ENCODE measurements at places on chromosomes 5 and 9.

GRCh38 chr5:67805666-67806348, 409.7 kb upstream of the PIK3R1 start:
- no peak for DNase-seq

GRCh38 chr9:133569121-133569785, 34.7 kb downstream of the ADAMTSL2 start:
- no peak for DNase-seq

GRCh38 chr5:78005021-78005785, 229.1 kb upstream of the TBCA start:
- no peak for DNase-seq

GRCh38 chr9:7622481-7622880, 177.1 kb downstream of the DMAC1 start:
- DNase-seq: no peak

DNA sequence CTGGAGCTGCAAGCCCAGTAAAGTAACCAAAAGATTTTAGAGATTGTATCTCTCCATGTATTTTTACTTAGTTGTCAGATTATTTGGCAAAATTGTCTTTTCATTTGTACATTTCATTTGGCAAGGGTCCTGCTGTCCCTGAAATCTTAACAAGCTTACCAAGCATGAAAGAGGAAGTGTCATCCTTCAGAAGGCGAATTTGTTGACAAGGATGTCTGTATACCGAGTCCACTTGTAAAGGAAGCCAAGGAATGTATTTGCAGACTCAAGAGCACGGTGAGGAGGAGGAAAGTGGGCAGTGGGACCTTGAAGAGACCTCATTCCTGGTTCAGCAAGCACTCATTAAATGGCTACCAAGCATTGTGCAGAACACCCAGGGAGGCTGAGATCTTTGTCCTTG, 7.5 kb upstream of the OTULINL start:
- no peak for DNase-seq

DNA sequence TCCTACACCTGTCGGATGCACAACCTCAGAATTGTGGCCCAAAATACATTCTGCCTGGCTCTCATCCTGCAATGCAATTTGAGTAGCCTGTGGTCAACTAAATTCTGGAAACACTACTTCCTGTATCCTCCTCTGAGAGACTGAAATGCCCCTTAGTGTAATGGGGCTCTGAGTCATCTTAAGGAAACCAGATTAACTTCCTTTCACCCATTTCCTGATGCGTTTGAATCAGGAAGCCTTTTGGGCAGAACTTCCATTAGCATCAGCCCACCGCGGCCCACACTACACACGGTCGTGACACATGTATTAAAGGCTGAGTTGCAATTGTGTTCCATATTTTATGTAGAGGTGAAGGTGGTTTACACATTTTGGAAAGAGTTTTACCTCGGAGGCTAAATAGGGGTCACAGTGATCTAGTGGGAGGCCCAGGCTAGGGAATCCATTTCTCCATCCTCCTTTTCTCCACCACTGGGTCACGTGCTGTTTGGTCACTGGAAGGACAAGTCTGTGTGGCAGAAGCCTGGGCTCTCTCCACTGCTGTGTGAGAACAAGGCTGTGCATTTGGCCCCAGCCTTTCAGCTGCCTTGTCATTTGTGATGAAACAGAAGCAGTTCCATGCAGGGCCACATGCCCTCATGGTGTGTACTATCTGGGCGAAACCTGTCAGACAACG, 55.9 kb downstream of the DAP start:
- DNase-seq: peak; percentile 35

DNA sequence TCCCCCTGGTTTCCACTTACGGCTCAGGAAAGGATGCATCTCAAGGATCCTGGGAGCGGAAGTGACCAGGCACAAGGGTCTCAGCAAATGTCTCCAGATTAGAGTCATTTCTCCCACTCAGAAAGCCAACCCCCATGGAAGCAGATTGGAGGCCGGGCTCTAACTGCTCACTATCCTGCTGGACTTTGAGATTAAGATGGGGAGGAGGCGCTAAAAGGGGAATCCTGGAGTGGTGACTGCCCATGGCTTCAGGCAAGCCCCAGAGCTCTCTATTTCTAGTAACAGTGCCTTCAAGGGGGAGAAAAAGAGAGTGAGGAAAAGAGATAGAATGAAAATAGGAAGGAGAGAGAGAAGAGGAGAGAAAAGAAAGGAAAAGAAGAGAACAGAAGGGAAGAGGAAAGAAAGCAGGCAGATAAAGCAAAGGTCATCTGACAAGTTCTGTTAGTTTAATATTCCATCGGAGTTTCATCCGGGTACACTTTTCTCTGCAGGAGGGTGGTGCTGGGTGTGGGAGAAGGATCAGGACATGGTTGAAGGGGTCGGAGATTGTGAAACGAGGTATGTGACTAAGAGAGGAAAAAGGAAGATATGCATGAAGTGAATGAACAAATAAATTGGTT, at the start of gene AGXT2:
AGXT2 (minus strand) TSS at position 165 of the 620 bp plus-strand sequence; CDS start at position 108, 57 bp downstream.
- DNase-seq: no peak

- no peak for DNase-seq
These were observed 84.8 kb downstream of the GTF3C4 start for GRCh38 chr9:132755096-132755495.

DNA sequence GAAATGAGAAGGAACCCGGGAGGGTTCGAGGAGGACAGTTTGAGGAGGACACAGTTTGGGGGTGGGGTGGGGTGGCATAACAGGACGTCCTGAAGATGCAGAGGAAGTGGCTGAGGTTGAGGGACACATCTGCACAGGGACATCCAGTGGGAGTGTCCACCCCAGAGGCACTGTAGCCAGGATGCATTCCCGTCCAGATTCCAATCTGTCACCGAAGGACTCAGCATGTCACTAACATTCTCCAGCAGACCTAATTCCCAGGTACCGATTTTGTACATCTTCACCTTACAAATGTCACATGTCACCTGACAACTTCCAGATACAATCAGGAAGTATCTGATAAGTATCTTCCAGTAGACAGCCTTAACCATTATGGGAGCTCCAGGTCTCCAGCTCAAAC, 42.6 kb downstream of the EPB41L4B start:
- DNase-seq: no peak

GRCh38 chr9:98859941-98860340, 52.5 kb downstream of the GALNT12 start:
- no peak for DNase-seq

GRCh38 chr5:149418910-149419531, 39.9 kb upstream of the IL17B start:
- no peak for DNase-seq

DNA sequence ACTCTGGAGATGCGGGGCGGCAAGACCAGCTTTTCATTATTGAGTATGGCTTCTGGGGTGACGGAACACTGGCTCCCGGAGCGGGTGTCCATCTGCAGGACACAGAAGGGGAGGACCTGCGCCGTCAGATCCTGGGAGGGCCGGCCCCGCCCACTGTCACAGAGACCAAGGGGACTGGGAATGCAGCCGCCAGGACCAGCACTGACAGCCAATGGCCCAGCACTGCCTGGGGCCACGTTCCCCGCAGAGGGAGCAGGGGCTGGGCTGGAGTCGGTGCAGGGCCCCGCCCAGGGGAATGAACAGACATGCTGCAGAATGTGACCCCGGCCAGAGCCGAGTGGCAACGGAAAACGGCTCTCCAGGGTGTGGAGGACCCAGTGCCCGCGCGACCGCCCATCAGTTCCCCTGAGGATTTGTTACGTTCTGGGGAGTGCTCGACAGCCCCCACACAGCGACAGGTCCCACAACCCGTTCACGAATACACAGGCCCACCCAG, at the start of gene ZDHHC11:
ZDHHC11 (minus strand) TSS at position 476 of the 496 bp plus-strand sequence; CDS start at position 92, 384 bp downstream.
- DNase-seq: no peak

GRCh38 chr5:1557114-1557873, 33.5 kb upstream of the LPCAT1 start:
- DNase-seq: no peak

DNA sequence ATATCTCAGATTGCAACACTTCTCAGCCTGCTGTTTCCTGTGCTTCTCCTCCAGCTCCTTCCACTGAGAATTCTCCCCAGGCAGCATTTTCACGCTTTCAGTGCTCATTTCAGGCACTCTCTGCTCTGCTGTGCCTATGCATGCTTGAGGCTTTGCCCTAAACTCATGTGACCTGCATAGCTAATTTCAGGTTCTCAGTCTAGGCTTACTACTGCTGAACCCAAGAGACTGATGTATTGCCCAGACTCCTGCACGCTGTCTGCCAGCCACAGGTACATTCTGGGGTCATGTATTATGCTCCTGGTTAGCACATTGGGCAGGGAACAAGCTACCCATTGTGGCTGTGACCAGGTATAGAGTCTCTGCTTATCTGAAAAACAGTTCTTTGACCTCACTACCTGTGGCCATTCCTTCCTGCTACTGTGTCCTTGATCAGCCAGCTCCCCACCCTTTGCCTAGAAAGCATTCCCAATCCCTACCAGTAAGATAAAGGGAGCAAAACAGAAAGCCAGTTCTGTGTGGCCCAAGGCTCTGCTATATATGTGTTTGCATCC, 34.7 kb downstream of the PIP5K1B start:
- DNase-seq: no peak

DNA sequence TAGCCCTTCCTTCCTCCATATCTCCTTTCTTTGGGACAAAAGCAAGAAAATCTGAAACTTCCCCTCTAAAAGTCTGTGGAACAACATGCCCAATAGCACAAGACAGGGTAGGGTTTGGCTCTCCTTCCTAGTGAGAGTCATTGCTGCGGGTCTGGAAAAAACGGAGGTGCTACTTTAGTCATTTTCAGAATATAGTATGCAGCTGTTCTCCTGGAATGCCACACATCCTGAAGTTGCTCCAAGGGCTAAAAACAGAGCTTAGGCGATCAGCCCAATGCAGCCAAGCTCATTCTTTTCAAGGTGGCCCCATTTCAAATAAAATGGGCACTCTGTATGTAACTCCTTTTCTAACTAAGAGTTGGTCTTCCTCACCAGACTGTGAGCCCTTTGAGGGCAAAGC, 39.5 kb upstream of the MYOT start:
- no peak for DNase-seq

DNA sequence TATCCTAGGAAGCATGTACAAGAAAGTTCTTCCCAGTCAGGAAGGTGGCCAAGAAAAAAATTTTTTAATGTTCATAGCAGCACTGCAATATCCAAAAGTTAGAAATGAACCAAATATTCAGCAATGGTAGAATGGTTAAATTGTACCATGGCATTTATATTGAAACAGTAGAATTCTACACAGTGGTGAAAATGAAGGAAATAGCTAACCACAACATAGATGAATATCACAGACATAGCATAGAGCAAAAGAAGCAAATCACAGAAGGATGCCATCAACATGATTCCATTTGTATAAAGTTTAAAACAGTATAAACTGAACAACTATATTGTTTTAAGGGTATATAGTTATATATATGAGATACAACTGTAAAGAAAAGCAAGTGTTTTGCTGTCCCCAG, 10.7 kb upstream of the ANKDD1B start:
- no peak for DNase-seq

DNA sequence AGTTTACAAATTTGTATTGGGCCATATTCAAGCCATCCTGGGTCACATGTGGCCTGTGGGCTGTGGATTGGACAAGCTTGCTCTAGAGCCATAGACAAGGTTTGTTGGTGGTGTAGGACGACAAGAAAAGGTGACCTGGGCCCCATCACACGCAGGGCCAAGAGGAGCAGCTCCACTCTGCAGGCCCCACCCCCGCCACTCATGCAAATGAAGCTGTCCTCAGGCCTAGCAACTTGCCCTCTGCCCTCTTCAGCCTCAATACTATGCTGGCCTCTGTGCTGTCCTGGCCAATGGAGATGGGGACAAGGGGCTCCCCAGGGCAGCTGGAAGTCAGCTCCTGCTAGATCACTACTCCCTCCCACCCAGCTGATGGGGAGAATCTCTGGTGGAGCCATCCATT, 55.2 kb upstream of the TMEM252 start:
- no peak for DNase-seq

DNA sequence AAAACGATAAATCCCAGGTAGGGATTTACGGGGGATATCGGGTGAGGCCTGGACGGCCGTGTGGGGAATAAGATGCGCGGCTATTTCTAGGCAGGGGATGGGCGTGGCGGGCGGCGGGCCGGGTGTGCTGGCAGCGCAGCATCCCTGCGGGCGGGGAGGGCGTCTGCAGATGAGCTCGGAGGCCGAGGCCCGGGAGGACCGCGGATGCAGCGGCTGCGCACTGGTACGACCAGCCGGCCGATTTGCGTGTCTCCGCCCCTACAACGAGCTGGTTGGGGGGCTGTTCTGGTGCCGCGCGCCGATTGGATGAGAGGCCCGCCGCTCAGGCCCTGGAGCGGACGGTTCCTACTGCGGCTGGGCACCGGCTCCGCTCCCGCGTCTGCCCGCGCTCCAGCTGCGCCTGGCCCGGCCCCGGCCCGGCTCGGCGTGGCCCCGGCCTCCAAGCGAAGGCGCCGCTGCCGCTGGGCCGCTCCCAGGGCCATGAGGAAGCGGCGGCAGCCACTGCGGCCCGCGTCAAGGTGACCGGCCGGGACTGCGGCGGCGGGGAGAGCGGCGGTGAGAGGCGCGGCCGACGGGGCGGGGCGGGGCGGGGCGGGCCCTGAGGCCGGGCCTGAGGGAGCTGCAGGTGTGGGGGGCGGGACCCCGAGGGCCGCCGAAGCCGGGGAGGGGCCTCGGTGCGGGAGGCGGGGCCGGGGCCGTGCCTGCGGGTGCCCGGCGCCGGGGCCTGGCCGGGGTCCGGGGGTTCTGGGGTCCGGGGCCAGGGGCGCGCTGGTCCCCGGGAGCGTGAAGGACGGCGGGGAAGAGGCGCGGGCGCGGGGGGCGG, at the start of gene RALGPS1:
RALGPS1 (plus strand) TSS at position 325 of the 823 bp plus-strand sequence. CDS start 47,508 bp downstream, outside the sequence.
- DNase-seq: peak; percentile 93

GRCh38 chr5:157559301-157559700, 16.3 kb downstream of the ADAM19 start:
- no peak for DNase-seq

DNA sequence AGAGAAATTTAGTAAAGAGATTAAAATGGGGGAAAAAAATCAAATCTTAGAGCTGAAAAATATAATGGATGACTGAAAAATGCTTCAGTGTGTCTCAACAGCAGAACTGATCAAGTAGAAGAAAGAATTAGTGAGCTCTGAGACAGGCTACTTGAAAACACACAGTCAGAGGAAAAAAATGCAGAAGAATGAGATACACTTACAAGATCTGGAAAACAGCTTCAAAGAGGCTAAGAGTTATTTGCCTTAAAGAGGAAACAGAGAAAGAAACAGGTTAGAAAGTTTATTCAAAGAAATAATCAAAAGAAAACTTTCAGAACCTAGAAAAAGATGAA, 70.5 kb upstream of the OR2K2 start:
- no peak for DNase-seq

DNA sequence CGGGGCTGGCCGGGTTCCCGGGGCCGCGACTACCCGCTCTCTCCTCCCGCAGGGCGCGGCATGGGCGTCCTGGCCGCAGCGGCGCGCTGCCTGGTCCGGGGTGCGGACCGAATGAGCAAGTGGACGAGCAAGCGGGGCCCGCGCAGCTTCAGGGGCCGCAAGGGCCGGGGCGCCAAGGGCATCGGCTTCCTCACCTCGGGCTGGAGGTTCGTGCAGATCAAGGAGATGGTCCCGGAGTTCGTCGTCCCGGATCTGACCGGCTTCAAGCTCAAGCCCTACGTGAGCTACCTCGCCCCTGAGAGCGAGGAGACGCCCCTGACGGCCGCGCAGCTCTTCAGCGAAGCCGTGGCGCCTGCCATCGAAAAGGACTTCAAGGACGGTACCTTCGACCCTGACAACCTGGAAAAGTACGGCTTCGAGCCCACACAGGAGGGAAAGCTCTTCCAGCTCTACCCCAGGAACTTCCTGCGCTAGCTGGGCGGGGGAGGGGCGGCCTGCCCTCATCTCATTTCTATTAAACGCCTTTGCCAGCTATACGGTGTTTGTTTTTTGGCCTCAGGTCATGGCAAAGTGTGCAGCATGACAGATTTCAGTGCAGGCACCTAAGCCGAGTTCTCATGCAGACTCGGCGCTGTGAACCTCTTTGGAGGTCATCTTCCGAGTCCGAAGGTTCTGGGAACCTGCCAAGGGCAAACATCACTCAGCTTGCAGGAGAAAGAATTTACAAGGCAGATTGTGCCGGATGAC, 516 bp downstream of the MRPL41 start:
- peak; percentile 13 for DNase-seq
